Activated B cell treated with CpG ODN at 0.5 μM for 24 hours (primary cell): ENCODE measurements at places on chromosomes 7 and 10. TPM values are rescaled to one million over a fixed set of nuclear protein-coding genes. Genes with fewer than 3 reads are reported as not detected.
A peak's percentile ranks its signal among the peaks of the same experiment; 100 is the strongest.

Gene TSPAN33
- 332 and 341 TPM in 2 replicates for total RNA-seq

Gene PLXDC2
- total RNA-seq: 0.16 and 0.20 TPM in 2 replicates

Gene ZCWPW1
- total RNA-seq: 10.8 and 15.2 TPM in 2 replicates

Gene ZDHHC6
- total RNA-seq: 37.1 and 44.5 TPM in 2 replicates

Gene SH2B2
- total RNA-seq: 28.2 and 32.1 TPM in 2 replicates

Gene AQP1
- 0.44 TPM in 1 of 2 replicates, not detected in the other for total RNA-seq

Gene DGKB
- total RNA-seq: not detected in 2 replicates

Gene AZGP1
- total RNA-seq: not detected in 2 replicates

DNA sequence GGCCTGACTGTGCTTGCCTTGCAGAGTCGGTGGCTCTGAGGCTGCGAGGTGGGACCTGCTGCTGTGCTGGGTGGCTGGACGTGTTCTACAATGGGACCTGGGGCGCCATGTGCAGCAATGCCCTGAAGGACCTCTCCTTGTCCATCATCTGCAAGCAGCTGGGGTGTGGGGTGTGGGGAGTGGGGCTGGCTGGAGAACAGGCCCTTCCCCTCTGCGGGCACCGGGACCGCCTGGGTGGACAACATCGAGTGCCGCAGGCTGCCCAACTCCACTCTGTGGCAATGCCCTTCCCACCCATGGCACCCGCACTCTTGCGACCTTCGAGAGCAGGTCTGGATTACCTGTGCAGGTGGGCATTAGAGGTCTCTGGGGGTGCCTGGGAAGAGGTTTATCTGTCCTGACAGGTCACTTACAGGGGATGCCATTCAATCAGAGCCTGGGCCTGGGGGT lies 10.9 kb downstream of the SCART1 start:
- H3K36me3 ChIP-seq: peaks cover 12% of the 10 kb centered on the region
- DNase-seq: no peak
- no peak overlapping the region for H3K27ac ChIP-seq
- no peaks in the 10 kb centered on the region for H3K27me3 ChIP-seq
- no peaks in the 10 kb centered on the region for H3K4me1 ChIP-seq

GRCh38 chr10:12806228-12807095 lies 195.1 kb downstream of the CCDC3 start:
- no peaks in the 10 kb centered on the region for H3K27me3 ChIP-seq
- peaks cover 64% of the 10 kb centered on the region for H3K36me3 ChIP-seq
- no peak for DNase-seq
- no peaks in the 10 kb centered on the region for H3K4me1 ChIP-seq
- no peak overlapping the region for H3K4me3 ChIP-seq

DNA sequence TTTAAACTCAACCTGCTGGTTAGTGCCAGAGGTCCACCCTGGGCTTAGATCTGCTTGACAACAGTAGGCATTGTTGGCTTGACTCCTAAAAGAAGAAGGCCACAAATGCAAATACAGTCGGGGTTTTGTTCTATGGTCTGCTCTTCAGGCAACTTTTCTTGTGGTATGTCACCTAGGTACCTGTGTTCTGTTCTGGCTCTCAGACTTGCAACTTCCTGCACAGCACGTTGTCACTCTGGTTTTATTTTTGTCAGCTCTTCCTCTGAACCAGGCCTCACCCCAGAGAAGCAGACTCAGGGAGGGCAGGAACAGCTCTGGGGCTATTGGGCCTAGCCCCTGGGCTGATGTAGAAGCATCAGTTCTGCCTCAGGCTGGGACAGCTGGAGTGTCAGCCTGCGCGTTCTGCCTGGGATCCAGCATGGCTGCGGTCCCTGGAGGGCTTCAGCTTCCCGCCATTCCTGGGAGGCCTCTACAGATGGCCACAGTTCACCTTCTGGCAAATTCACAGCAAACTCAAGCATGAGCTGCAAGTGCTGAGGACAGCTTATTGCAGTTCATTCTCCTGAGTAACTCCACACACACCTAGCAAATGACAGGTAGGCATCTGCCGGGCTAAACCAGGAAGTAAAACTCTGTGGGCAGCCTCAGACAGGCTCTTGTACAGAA lies 11.0 kb upstream of the PDCD4 start:
- peak overlapping the region; percentile 42 for H3K4me3 ChIP-seq
- no peaks in the 10 kb centered on the region for H3K36me3 ChIP-seq
- H3K27me3 ChIP-seq: no peaks in the 10 kb centered on the region
- DNase-seq: no peak
- H3K4me1 ChIP-seq: peaks cover 84% of the 10 kb centered on the region

GRCh38 chr10:30435073-30435422 lies 1.1 kb downstream of the MAP3K8 start:
- no peak for DNase-seq
- H3K27ac ChIP-seq: peak overlapping the region; percentile 94
- peaks cover 77% of the 10 kb centered on the region for H3K4me1 ChIP-seq
- H3K4me3 ChIP-seq: peak overlapping the region; percentile 95
- no peaks in the 10 kb centered on the region for H3K27me3 ChIP-seq

DNA sequence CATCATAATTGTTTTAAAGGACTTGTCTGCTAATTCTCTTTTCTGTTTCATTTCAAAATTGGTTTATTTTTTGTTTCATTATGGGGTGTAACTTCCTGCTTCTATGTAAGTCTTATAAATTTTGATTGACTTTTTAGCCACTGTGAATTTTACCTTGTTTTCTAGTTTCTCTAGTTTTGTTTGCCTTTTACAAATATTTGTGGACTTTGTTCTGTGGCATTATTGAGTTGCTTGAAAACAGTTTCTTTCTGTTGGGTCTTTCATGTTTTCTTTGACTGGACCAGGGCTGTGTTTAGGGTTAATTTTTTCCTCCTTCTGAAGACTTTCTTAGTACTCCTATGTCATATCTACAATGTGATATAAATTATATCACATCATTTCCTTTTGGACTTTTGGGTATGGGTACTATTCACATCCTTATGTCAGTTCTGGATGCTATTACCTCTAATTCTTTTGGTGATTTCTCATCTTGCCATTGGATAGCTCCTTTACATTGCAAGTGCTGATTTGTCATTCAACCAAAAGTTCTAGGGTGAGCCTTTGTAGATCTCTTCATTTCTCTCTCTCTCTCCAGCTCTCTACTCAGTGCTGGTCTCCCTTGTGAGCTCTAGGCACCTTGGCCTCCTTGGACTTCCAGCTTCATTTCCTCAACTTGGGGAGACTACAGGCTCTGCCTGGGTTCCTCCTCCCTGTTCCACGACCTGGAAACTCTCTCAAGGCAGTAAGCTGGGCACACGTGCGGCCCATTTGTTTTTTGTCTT lies 36.9 kb downstream of the MLLT10 start:
- H3K4me1 ChIP-seq: peaks cover 37% of the 10 kb centered on the region
- no peak for DNase-seq
- no peaks in the 10 kb centered on the region for H3K27me3 ChIP-seq

DNA sequence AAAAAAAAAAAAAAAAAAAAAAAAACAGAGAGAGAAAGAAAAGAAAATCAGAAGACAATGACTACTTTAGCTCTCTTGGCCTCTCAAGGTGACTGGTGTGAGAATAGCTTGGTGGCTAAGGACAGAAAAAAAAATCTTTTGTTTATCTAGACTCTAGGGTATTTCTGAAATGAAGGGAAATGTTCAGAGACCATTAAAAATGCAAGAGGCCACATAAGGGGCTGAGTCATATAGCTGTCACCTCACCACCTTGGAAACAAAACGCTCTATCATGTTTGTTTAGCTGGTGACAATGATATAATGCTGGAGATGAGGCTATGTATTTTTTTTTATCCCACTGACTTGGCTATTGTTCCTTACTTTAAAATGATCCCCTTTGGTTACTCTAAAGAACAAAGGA lies 287.0 kb upstream of the CDC14C start:
- DNase-seq: no peak
- H3K27ac ChIP-seq: no peak overlapping the region
- H3K4me3 ChIP-seq: no peak overlapping the region
- H3K36me3 ChIP-seq: no peaks in the 10 kb centered on the region

DNA sequence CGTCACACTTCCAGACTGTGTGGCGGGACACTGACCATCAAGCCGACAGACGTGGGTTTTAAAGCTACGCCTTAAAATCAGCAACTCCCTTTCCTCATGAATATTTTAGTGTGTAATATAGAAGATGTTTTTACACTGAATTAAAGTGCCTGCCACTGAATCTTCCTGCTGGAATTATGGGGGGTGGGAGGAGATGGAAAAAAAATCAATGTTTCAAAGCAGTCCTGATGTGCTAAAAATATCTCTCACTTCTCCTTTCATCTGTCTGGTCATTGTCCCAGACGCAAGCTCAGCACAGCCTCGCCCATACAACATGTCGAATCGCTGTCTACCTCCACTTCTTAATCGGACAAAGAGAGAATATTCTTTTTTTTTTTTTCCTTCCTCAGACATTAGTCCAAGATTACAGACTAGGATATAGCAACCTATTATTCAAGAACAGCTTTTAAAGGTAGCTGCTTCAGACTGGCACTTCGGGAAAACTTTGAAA lies 165.1 kb upstream of the KLF14 start:
- H3K36me3 ChIP-seq: peaks cover 96% of the 10 kb centered on the region
- H3K27me3 ChIP-seq: no peaks in the 10 kb centered on the region
- peak overlapping the region; percentile 86 for H3K27ac ChIP-seq

GRCh38 chr10:62043421-62044021 lies 142.0 kb downstream of the ARID5B start:
- peak overlapping the region; percentile 58 for H3K4me3 ChIP-seq
- peaks cover 98% of the 10 kb centered on the region for H3K4me1 ChIP-seq
- H3K27me3 ChIP-seq: no peaks in the 10 kb centered on the region
